ENCODE measurements at places on chromosomes 4 and X.

DNA sequence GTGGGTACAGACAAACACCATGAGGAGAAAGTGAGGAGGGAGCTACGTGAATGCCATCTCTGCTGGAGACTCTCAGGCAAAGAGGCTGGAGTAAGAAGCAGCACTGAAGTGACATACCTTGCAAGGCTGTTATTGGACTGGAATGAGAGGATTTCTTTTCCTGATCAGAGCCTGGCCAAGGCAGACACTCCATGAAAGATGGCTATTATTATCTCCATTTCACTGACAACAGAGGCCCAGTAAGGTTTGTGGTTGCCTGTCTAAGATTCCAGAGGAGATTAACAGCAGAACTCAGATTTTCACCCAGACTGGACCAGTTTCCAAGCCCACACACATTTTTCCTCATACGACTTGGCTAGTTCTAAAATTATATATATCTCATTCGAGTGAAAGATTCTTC lies 162.0 kb upstream of the EOLA2 start:
- no peak for DNase-seq

GRCh38 chr4:112968451-112969159 lies 80.8 kb upstream of the ANK2 start:
- DNase-seq = no peak

GRCh38 chr4:162586266-162586665 lies 422.5 kb upstream of the FSTL5 start:
- DNase-seq = no peak

- DNase-seq = no peak
These were observed 108.1 kb downstream of the UCHL1 start for GRCh38 chr4:41364876-41365275.

- no peak for DNase-seq
These were observed 46.5 kb downstream of the EGF start for GRCh38 chr4:109959195-109959594.

GRCh38 chrX:5549512-5549911 lies 679.2 kb downstream of the NLGN4X start:
- DNase-seq = no peak

DNA sequence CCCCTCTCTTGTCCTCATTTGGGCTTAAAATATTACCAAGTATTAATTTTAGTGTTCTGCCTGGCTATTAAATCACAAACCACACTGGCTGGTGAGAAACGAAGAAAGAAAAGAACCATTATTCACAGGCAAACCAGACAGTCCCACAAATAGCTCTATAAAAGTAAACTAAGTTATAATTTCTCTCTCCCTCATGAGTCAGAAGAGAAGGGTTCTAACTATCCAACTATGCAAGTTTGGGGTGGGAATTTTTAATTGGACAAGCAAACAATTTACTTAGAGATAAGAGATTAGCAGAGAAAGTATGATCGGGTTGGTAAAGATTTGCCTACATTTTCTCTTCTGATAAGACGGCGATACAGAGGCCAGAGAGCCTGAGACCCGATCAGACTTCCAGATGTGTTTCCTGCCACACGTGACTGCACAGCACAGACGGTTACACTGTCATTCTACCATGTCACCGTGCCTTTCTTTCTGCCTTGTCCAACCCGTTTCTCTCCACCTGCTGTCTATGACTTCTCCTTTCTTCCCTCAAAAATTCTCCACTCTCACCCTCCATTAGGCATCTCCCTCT lies 52.3 kb downstream of the MEPE start:
- no peak for DNase-seq

- no peak for DNase-seq
These were observed 188.2 kb downstream of the GC start for GRCh38 chr4:71595576-71596108.

GRCh38 chr4:128715616-128716015 lies 93.9 kb upstream of the JADE1 start:
- DNase-seq = no peak

DNA sequence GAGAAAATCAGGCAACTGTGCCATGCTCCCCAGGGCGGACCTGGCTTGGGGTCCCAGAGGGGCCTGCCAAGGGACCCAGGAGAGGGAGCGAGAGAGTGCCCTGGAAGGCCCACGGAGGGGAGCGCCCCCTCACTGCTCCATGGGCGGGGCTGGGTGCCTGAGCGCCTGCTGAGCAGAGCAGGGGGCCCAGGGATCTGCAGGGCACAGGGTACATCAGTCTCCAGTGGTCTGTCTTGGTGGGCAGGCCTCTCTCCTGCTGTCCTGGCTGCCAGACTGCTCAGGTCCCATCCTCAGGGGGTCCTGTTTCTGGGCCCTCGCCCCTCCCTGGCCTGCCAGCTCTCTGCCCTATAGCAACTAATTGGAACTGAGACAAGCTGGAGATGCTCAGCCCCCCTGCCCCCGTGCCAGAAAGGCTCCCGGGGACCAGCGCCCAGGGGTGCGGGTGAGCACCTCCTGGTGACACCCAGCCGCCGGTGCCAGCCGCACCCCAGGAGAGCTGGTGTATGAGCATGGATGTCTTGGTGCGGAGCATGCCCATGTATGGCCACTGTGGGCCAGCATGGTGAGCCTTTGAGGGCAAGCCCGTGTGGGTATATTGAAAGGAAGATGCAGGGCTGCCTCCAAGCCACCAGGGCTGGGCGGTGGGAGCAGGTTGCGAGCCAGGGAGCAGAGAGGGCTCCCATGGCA lies 1.3 kb downstream of the BGN start:
- DNase-seq = no peak

GRCh38 chr4:26061248-26061986 lies 147.4 kb downstream of the SMIM20 start:
- DNase-seq = no peak

Measured in effector CD4-positive, alpha-beta T cell (primary cell).